ENCODE measurements at places on chromosomes 7 and 10.

GRCh38 chr10:112335868-112336265 is 38.0 kb upstream of the ACSL5 start:
- no peak for DNase-seq

DNA sequence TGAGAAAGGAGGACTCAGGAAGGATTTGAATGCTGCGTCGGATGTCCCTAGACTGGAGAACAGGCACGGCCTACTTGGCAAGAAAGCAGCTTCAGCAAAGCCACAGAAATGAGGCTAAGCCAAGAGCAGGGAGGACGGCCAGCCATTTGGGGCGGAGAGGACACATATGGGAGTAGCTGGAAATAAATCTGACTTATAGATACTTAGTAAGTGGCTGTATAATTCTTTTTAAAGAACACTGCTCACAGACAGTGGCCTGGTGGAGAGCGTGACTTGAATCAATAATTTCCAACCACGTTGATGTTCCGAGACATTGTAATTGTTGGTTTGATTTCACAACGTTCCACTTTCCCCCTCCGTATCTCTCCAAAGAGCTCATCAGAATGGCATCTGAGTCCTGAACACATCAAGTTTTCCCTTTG is 67.7 kb upstream of the JCAD start:
- DNase-seq, result no peak

GRCh38 chr10:98169379-98169778 is 34.9 kb downstream of the R3HCC1L start:
- no peak for DNase-seq

- no peak for DNase-seq
Measured at GRCh38 chr7:46059308-46060020, 138.4 kb upstream of the IGFBP3 start.

DNA sequence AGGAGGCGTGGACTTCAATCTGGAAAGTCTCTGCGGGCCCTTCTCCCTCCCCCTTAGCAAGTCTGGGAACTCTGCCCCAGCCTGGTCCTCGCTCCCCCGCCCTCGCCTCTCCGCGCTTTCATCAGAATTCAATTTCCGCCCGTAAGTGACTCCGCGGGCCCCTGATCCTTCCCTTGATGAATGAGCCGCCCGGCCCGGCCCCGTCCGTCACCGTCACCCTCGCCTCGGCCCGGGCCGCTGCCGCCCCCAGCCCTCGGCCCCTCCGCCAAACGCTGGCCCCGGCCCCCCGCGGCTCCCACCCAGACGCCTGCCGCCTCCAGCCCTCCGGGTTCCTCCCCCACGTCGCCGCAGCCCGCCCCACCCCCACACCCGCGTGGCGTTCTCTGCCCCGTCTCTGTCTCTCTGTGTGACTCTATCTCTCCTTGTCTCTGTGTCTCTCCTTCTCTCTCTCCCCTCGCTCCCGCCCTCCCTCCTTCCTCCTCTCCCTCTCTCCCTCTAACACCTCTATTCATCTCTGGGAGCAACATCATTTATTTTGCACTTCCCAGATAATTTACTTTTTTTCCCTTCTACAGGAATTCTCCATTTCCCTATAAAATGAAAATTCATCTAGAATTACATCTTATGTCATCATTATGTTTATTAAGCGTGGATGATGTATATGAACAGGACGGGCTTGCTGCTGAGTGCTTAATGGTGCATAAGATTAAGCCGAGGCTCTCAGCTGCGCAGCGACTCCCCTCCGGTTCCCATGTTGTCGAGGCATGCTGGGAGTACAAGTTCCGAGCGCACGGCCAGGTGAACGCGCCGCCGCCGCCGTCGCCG is 91.2 kb upstream of the PAX2 start:
- DNase-seq, result no peak

DNA sequence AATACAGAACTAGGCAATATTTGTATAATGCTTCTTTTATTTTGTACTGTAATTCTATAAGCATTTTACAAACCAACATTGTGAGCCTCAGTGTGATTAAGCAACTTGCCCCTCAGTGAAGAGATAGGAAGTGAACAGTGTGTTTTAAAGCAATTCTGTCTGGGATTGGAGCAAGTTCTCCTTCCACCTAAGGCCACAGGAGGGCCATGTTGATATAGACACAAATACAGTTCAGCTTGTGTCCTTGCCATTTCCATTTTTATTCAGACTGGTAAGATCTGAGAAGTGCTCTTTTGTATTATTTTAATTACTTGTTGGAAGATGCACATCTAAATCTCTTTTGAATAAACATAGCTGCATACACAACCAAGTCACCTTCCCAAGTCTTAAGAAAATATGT is 416.3 kb upstream of the COBL start:
- no peak for DNase-seq

DNA sequence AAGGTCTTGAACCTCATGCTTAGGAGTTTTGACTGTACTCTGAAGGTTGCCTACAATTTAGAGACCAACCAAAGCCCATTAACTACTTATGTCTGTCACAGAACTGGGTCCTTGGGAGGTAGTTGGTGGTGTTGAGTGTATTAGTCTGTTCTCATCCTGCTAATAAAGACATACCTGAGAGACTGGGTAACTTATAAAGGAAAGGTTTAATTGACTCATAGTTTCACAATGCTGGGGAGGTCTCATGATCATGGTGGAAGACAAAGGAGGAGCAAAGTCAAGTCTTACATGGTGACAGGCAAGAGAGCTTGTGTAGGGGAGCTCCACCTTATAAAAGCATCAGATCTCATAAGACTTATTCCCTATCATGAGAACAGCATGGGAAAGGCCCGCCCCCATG is 319.6 kb upstream of the ZMIZ1 start:
- no peak for DNase-seq

DNA sequence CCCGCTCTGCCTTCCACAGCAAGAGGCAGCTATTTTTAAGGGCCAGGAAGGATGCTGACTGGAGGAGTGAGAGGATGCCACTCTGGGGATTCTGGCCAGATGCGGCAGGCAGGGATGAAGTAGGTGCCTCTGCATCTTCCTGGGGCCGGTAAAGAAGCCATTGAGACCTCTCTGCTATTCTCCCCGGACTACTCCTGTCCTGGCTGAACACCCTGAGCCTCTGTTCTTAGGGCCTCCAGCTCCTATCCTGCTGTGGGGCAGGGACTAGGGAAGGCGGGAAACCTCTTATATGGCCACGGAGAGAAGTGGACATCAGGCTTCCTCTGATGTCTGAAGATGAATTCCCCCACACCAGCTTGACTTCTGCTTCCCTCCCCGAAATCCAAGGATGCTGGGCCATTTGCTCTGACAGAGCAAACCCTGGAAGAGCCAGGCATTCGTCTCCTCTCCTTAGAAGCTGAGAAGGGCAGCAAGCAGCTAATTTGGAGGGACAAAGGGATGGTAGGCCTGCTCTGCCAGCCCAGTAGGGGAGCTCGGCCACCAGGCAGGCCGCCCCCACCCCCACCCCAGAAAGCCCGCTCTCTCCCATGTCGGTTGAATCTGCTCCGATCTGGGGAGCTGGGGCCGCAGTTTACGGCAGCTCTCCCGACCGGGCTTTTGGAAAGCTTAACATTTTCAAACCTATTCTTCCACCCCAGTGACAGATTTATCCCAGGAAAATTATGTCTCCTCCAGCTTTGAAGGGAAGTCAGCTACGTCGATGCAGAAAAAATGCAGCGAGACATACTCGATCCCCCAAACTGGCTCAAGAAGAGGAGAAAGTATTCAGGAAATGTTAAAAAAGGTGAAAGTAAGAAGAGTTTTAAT is 2.8 kb downstream of the FGF8 start:
- no peak for DNase-seq

GRCh38 chr10:80465839-80466590 is 11.9 kb downstream of the TSPAN14 start:
- no peak for DNase-seq

DNA sequence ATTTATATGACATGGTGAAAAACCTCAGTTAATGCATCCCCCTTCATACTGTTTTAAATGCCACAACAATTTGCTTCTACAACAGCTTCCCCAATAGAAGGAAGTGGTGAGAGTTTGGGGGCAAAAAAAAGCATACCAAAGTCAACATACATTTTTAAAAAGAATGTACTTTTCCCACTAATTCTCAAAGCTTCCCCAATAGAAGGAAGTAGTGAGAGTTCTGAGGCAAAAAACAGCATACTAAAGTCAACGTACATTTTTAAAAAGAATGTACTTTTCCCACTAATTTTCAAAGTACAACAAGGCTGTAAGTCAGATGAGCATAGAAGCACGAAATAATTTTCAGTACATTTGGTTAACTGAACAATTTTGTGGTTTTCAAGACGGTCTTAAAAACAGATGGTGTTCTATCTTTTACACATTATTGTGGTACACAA is 24.0 kb downstream of the WASL start:
- no peak for DNase-seq

Data from activated CD8-positive, alpha-beta memory T cell treated with anti-CD3 and anti-CD28 coated beads for 4 hours (primary cell).